ENCODE measurements at places on chromosomes 5 and 9. TPM values are rescaled to one million over a fixed set of nuclear protein-coding genes. Genes with fewer than 3 reads are reported as not detected.

DNA sequence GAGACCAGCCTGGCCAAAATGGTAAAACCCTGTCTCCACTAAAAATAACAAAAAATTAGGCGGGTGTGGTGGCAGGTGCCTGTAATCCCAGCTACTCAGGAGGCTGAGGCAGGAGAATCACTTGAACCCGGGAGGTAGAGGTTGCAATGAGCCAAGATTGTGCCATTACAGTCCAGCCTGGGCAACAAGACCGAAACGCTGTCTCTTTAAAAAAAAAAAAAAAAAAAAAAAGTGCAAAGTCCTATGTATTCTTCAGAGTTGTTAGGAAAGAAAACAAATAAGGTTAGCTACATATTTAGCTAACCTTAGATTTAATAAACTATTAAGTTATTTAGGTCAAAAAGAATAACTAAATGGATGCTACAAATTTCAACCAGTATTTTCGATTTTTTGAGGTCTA lies 11.5 kb downstream of the ATG12 start:
- no peak for DNase-seq

CCNI2 gene
- 1.4 TPM for total RNA-seq

DNA sequence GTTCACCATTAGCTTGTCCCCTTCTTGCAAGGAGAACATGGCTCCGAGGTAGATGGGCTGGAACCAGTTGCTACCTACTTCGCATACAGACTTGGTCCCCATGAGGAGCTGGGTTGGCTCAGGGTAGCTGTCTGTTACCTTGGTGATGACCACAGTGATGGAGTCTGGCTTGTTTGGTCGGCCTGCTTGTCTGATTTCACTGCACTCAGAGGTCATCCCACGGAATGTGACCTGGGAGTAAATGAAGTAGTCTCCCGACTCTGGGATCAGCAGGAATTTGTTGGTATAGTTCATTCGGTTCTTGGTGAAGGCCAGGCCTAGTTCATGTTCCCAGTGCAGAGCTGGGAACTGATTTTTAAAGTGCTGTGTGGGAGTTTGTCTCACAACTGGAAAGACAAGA lies 15.3 kb downstream of the TNFSF15 start:
- no peak for DNase-seq

GRCh38 chr9:129331772-129332500 lies 153.9 kb upstream of the IER5L start:
- no peak for DNase-seq

CXCL14 gene
- total RNA-seq, result not detected

Measured in HCT116 (cell line).